ENCODE measurements at places on chromosomes 3 and 15.

GRCh38 chr15:94524565-94524964 is 293.2 kb downstream of the MCTP2 start:
- no peak for DNase-seq

- no peak for DNase-seq
Measured at GRCh38 chr3:173735841-173736240, 338.3 kb downstream of the NLGN1 start.

GRCh38 chr3:78820542-78820941 is 947.3 kb downstream of the ROBO1 start:
- DNase-seq, result no peak

DNA sequence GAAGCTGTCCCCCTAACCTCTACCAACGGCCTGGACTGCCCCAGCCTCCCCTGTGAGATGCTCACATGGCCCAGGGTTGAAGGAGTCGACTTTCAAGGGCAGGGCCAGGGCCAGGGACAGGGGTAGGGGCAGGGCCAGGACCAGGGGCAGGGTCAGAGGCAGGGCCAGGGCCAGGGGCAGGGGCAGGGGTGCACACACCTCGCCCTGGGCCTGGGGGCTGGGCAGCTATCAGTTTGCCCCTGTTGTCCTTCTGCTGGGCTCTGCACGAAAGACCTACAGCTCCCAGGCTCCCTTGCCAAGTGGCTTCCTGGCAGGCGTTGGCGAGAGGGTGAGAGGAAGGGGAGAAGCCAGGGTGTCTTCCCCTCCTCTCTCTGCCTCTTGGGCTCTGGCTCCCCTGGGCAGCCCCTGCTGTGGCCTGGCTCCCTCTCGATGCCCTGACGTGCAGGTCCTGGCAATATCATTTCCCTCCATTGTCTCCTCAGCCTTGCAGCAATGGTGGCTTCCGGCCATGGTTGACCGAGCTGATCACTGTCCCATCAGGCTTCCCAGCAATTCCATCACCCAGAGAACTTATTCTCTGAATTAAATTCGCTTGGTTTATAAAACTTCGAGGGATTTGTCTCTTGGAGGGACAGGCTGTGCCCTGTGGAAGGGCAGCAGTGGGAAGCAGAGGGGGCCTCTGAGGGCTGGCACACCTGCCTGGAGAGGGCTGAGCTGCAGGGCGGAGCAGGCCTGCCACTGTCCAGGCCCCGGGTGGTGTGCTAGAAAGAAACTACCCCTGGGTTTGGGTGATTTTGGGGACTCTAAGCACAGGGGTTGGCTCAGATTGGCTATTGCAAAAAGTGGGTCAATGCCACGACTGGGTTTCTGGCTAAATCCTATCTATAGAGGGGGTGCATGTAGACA is 13.9 kb downstream of the PRR23E start:
- no peak for DNase-seq

- no peak for DNase-seq
Measured at GRCh38 chr15:58738046-58738707, 11.3 kb downstream of the ADAM10 start.

DNA sequence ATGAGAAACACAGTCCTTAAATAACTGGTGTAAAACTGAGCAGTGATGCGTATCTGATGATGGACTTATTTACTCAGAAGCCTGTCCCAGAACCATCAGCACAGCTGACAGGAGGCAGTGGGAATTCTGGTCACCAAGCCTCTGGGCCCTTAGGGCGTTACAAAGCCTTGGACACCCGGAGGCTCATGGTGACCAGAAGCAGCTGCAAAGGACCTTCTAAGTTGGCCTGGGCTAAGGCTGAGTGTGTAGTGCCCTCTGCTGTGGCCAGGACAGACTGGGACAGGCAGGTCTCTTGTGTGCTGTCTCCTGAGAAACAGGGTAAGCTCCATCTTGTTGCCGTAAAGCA is 168.9 kb downstream of the ATP10A start:
- no peak for DNase-seq

- DNase-seq, result no peak
Measured at GRCh38 chr3:18609187-18609586, 184.0 kb upstream of the SATB1 start.

DNA sequence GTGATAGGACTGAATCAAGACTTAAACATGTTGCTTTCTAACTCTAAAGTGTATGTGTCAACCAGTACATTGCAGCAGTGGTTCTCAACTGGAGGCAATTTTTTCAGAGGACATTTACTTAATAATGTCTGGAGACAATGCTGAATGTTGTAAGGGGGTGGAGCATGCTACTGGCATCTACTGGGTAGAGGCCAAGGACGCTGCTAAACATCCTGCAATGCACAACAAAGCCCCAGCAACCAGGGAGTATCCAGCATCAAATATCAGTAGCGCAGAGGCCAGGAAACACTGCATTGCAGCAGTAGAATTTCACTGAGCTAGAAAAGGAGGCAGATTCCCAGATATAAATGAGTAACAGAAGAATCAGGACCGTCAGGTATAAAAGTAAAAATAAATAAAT is 79.8 kb upstream of the GRM7 start:
- no peak for DNase-seq

DNA sequence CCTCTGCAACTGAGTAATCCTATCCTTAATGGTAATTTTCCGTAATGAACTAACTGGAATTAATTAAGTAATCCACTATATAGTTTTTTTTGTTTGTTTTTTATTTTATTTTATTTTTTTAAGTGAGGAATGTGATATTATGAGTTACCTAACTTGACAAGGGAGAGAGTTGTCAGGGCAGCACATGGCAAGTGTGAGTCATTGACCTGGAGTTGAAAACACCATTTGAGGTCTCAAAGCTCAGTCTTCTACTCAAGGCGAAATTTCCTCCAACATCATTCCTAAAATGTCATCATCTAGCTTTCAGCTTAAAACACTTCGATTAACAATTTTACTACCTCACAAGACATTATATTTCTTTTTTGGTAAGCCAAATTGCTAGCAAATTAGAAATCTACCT is 87.8 kb downstream of the NECTIN3 start:
- DNase-seq, result no peak

GRCh38 chr3:134496471-134497071 is 10.7 kb downstream of the CEP63 start:
- DNase-seq, result no peak

GRCh38 chr3:96700322-96701315 is 113.8 kb upstream of the EPHA6 start:
- DNase-seq, result no peak

GRCh38 chr3:49295489-49296058 is 18.5 kb upstream of the C3orf62 start:
- no peak for DNase-seq

DNA sequence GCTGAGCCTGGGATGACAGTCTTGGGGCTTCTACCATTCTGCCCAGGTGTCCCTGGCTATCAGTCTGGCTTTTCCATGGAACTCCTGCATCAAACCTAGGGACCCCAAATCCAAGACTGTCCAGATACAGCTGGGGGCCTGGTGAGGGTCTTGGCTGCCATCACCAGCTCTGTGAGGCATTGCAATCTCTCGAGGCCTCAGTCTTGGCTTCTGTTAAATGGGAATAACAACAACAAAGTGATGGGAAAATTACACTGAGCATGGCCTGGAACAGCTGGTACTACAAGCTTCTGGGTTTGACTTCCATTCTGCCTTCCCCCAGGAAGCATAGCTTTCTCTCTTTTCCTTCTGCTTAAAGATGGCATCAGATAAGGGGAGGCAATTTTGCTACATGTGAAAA is 50.0 kb upstream of the LCTL start:
- no peak for DNase-seq

DNA sequence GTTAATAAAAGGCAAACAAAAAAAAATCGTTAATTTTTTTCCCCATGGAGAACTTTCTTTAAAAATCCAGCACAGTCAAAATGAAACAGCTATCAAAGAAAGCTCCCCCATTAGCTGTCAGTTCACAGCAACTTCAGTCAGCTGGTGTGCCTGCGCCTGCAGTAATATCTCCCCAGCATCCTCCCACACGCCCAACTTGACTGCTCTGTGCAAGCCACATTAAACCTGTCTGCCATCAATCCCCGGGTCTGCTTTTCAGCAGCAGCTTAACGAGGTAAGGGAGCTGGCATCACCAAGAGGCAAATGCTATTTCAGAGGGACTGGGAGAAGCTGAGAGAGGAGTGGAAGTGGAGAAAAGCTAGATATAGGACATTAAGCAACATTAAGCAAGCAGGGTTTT is 337.5 kb downstream of the GAP43 start:
- DNase-seq, result no peak

GRCh38 chr3:128167646-128167972 is 14.3 kb downstream of the EEFSEC start:
- no peak for DNase-seq

DNA sequence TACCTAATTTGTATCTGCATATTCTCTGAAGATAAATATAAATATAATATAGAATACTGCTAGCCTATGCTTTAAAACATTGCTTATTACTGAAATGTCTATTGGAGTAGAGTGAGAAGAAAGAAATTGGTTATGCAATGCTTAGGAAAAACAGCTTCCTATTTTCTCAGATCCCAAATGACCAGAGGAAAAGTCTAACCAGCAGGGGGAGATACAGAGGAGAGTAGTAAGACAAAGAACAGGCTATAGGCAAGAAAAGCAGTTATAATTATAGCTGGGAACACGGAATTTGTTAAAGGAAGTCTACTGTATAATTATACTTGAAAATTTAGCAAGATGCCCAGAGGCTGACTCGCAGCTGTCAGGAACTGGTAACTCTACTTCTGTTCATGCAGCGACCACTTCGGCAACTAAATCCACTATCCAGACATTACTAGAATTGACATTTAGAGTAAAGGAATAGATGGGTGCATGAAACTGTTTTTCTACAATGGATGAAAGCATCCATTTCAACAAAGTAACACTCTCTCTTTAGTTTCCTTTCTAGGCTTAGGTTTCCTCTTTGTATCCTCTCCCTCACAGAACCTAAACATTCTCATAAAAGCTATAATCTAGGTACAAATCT is 97.2 kb downstream of the TBC1D5 start:
- peak; percentile 60 for DNase-seq

GRCh38 chr3:39292961-39293360 is 13.1 kb upstream of the CX3CR1 start:
- DNase-seq, result no peak

DNA sequence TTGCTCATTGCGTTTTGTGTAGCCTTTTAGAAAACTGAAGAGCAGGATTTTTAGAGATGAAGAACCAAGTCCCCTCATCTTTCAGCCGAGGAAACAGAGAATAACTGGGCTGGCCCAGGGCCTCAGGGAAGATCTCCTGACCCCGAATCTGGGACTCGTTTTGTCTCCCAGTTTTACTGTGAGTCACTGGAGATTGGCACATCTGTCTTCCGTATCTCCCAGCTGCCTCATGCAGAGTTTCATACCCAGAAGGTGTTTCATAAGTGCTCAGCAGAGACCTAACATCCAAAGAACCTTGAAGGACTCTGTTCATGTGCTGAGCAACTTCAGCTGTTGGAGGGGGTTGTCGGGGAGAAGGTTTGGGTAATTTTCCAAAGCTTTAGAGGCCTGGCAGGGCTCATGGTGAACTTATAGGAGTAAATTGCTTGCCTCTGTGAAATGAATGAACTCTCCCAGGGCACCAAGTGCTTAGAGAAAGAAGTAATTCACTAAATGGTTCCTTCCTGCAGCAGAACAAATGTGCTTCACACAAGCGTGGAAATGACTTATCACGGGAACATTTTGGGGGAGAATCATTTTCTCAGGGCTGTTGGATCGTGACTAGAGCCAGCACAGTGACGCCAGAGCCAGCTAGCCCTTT is 121.4 kb downstream of the FAM43A start:
- no peak for DNase-seq

DNA sequence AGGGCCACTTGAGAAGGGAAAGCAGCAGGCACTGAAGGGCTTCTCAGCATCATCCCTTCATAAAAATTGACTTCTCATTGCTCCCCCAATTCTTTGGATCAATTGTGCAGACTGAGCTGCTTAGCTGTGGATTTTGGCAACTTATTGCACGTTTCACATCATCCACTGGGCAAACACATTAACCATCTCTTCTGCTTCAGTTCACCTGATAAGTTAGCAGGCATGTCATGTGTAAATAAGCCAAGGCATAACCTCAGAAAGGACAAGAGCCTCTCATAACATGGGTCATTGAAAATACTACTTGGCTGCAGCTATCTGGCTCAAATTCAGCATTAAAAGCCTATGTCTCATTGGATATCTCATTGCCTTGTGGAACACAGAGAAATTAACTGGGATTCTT is 366.5 kb downstream of the LRRC3B start:
- no peak for DNase-seq

- no peak for DNase-seq
Measured at GRCh38 chr3:156291272-156292123, 171.1 kb downstream of the KCNAB1 start.

DNA sequence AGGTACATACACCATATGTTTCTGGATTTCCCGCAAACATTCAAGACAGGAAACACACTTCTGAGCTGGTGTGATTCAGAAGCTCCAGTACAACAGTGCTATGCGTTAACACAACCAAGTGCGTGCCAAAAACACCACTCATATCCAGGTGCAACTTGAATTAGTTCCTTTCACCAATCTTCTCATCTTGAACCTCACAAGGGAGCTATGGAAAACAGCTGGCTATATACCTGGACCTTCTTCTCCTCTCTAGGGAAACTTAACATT is 31.3 kb downstream of the SUSD5 start:
- DNase-seq, result no peak

GRCh38 chr3:119588112-119588511 is 8.8 kb downstream of the ADPRH start:
- no peak for DNase-seq
